ENCODE measurements at places on chromosomes 3 and 15. TPM values are rescaled to one million over a fixed set of nuclear protein-coding genes. Genes with fewer than 3 reads are reported as not detected.

- no peak for DNase-seq
These were observed 72.9 kb upstream of the GALNT15 start for GRCh38 chr3:16101295-16102186.

DNA sequence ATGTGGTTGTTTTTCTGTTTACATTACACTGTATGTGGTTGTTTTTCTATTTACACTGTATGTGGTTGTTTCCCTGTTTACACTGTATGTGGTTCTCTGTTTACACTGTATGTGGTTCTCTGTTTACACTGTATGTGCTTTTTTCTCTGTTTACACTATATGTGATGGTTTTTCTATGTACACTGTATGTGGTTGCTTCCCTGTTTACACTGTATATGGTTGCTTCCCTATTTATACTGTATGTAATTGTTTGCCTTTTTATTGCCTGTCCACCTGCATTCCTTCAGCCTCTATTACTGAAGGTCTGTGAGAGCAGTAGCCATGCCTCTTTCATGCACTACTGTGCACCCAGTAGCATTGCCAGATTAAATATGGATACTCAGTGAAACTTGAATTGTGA is 94.3 kb downstream of the MITF start:
- DNase-seq, result no peak

GRCh38 chr3:64038253-64038767 is 15.0 kb upstream of the PSMD6 start:
- no peak for DNase-seq

GRCh38 chr15:64222573-64223366 is 59.9 kb upstream of the PPIB start:
- no peak for DNase-seq

- no peak for DNase-seq
These were observed 63.8 kb downstream of the BLM start for GRCh38 chr15:90780916-90781315.

The ADAMTS9 gene
- 165 TPM for total RNA-seq

The CAPN3 gene
- total RNA-seq, result 336 TPM
